HEK293T (cell line): ENCODE measurements at places on chromosomes 6 and 20.

DNA sequence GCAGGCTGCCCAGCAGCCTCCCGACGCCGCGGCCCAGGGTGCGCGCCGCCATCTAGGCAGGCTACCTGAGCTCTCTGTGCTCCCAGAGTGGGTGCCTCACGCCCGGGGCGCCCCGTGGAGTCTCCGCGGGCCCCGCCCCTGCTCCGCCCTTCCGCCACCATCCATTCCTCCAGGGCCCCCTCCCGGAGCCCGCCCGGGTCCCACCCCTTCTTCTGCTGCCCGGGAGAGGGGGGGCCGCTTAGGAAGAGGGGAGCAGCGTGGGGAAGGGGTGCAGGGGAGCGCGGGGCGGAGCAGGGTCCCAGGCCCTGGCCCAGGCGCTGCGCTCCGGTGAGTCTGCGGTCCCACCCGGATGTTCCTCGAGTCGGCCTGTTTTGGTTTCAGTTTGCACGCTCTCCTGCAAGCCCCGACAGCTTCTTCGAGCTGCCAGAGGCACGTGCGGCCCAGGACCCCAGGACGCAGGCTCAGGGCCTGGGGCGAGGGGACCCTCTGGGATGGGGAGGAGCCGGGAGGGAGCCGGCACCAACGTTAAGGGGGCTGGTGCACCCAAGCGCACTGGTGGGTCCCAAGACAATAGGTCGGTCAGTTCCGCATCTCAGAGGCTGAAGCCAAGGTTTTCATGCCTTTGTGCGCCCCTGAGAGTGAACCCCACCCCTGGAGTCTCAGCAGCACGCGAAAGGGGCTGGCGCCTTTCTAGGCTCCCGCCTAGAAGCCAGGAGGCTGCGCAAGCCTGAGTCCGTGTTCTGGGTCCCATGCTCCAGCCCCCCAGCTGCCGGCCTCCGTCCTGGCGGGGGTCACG lies at the start of gene ACSS1:
Gene ACSS1 (minus strand): TSS at position 89 of the 796 bp plus-strand sequence. CDS start 37 bp downstream, at position 52.
- DNase-seq = peak; percentile 38

GRCh38 chr20:57374931-57375651 lies 16.1 kb upstream of the RBM38 start:
- DNase-seq = no peak

DNA sequence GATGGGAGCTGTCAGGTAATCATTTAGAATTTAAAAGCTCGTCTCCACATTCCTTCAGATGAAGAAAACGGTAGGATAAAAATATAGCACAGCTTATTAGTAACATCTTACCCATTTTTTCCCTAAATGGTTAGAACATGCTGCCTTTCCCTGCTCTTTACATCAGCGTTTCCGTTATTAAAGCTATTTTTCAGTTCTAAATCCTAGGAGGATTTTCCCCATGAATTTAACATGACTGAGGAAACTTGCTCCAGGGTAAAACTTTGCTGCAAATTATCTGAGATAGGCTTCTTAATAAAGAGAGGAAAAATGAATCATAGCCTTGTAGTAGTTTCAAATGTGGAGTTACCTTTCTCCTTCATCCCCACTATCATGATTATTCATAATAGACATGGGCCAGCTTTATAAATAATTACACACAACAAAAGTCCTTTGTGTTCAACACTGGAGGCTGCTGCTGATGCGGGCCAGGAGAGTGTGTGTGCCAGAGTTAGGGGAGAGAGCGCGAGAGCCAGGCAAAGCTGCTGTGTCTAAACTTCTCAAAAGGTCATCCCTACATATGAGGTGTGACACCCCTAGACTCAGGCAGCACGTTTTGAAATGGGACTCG lies 24.4 kb downstream of the MYLIP start:
- DNase-seq = no peak

GRCh38 chr6:152089992-152090391 lies 282.5 kb downstream of the ESR1 start:
- no peak for DNase-seq

DNA sequence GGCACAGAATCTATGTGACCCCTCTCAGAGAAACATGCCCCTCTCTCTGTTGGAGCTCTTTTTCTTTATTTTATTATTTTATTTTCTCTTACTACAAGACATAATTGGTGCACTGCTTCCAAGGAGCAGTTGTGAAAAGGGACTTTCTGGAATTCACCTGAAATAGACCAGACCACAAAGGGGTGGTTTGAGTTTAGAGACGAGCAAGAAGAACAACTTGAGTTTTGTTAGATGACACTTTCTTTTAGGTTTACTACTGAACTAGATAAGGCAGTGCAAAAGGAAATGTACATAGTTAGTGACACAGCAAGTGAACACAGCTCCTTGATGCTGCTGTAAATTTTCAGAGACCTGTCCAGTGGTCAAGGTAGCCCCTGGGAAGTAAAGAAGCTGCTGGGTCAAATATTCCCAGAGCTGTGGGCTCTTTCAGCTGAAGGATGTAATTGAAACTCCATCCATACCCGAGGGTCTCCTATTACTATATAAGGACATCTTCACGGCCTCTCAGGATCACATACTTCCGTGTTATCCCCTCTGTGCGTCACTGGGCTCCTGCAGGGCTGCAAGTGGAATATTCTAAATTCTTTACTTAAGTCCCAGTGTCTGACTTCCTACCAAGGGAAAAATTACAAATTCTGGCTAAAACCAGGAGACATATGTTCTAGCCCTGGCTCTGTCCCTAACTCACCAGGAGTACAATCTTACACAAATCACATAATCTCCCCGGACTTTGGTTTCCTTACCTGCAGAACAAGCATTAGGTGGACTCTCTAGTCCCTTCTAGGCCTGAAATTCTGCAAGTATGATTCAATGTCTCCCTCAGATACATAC lies 69.1 kb upstream of the ADTRP start:
- no peak for DNase-seq

DNA sequence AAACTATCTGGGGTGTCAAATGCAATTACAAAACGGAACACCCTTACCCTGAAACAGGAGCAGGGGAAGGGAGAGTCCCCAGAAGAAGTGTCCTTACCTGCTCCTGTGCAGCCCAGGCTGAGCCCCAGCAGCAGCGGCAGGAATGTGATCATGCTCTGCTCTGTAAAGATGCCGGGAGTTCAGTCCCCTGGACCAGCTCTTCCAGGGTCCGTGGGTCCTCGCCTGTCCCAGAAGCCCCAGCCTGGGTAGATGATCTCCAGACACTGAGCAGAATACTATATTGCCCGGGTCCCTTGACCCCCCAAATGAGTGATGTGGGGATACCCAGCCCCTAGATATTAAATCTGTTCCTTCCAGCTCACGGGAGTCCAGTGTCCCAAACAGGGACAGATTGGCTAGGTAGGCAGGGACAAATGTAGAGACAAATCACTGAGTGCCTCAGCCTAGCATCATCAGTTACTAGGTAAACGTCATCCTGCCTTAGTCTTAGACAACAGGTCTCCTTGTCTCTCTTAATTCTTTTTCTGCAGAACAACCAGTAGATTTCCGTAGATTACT lies at the start of gene HLA-DMB:
Gene HLA-DMB (minus strand): TSS at position 373 of the 558 bp plus-strand sequence. CDS start 221 bp downstream, at position 152.
- DNase-seq = peak; percentile 92

- DNase-seq = peak; percentile 42
Observed at GRCh38 chr6:53484476-53485280, 60.2 kb downstream of the GCLC start.

GRCh38 chr6:138253731-138254130 lies 35.4 kb upstream of the PBOV1 start:
- no peak for DNase-seq

- DNase-seq = no peak
Observed at GRCh38 chr6:75492386-75493153, 1.0 kb downstream of the FILIP1 start.

GRCh38 chr6:12228447-12229146 lies 61.6 kb upstream of the EDN1 start:
- no peak for DNase-seq

GRCh38 chr20:55830121-55830827 lies 175.0 kb downstream of the CBLN4 start:
- no peak for DNase-seq

DNA sequence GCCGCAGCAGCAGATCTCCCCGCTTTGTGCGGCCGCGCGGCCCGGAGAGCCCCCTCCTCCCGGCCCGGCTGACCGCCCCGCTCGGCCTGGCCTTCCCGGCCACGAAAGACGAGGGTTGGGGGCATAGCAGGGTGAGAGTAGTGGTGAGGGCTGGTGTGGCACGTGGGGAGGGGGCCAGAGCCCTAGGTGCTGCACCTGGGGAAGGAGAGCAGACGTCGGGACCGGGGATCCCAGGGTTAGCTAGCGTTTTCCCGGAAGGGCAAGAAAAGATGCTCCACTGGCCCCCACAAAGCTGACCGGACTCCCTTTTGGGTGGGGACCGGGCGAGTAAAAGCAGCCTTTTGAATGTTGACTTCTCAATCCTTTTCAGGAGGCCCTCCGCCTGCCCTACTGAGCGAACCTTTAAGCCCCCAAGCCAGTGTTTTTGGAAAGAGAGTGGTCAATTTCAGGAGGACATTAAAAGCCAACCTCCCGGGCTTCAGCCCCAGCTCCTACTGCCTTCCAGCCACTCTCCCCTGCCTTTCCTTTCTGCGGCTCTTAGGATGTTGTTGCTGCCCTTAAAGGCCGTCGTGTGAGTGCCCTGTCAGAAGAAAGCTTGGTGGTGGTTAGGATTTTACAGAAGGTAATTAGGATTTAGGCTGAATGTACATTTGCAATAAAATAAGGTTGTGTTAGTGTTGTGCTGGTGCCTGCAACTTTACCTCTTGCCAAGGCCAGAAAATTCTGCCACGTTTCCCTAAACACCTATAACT lies 648 bp upstream of the BACH2 start:
- DNase-seq = no peak

DNA sequence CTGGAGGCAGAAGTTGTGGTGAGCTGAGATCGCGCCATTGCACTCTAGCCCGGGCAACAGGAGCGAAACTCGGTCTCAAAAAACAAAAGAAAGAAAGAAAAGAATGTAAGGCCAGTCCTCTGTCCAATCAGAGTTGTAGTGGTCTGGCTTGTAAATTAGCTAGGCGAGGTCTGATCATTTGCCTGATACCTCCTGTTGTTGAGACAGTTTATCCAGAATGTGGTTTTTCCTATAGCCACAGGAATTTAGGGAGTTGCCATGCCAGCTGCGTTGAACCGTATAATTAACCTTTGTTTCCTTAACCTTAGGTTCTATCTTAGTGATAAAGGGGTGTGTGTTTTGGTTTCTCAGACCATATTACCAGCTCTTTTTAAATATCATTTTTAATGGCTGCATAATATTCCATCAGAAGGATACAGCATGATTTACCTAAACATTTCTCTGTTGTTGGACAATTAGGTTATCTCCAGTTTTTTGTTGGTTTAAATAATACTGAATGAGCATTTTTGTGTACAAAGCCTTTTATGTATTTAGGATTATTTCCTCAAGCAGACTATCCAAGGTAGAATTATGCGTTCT lies 11.7 kb upstream of the PPARD start:
- peak; percentile 0 for DNase-seq

DNA sequence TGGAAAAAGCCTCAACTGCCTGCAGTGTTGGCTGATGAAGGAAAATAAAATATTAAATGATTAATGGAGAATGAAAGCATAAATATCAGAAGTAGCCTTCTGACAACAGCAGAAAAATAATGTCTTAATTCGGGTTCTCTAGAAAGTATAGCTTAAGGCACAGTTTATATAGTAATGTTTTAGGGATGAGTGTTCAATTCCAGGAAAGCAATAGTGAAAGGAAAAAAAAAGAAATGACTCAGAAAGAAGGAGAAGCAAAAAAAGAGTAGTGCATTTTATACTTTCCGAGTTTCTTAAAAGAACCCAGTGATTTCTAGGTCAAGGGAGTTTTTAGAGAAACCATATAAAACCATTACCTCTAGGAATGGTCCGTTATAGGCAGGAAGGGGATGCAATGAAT lies 137.3 kb downstream of the HTR1B start:
- DNase-seq = no peak

- DNase-seq = no peak
Observed at GRCh38 chr20:50762045-50762422, 30.7 kb downstream of the PARD6B start.

GRCh38 chr20:57744206-57744605 lies 34.4 kb upstream of the PMEPA1 start:
- DNase-seq = no peak

DNA sequence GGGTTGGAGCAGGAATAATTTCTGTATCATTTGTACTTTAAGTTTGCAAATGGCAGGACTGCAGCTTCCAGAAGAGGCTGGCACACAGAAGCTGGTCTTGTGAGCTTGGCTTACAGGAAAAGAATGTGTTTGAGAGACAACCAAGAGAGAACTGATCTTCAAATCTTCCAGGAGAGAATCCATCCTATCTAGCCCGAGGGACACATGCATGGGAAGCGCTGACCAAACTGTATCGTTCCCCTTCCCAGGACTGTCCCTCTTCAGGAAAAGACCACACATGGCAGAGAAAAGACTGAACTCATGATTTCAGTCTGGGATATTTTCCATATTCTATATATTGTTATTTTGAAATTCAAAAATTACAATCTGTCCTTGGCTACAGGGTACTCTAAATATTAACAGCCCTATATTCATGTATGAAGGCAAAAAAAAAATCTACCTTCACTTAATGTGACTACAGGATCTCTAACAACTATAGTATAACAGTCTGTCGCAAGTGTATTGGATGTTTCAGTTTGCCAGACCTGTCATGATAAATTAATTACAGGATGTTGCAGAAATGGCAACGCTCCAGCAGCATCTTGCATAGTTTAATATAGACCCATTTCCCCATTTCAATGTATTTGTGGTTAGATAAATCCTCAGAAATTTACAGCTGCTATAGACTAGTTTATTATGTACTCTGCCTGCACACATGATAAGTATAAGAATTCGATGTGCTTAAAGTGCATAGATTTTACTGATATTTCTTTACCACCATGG lies 99.4 kb downstream of the MYB start:
- DNase-seq = no peak

DNA sequence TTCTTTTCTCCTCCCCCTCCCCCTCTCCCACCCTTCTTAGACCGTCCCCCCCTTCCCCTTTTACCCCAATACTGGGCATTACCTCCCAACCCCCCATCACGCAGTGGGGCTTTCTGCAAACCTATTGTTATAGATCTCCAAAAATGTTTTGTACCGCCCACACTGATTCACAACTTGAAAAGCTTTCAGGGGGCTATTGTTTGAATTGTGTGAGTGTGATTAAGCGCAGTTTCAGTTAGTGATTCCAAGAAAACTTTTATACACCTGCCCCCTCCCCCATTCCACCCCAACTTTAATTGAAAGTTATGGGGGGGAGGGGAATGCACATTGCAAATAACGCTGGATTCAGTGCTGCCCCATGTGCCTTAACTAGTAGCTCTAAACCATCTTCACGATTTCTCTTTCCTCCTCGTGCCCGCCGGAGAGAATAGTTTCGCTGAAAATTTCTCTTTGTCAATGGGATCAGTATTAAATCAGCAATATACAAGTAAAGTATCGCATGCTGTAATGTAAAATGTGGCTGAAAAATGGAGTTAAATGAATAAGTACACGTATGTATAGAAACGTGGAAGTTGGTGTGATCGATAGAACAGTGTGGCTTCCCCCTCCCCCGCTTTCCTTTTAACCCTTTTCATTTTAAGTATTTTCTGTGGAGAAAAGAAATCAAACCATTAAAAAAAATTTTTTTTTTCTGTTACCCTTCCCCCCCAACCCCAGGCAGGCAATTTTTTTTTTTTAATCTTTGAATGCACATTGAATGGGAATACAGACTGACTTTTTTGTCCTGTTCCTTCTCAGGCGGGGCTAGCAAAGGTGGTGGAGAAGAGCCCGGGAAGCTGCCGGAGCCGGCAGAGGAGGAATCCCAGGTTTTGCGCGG lies 632 bp downstream of the LIN28B start:
- peak; percentile 20 for DNase-seq
